T-helper 22 cell (primary cell): ENCODE measurements at places on chromosomes 1 and 21.

DNA sequence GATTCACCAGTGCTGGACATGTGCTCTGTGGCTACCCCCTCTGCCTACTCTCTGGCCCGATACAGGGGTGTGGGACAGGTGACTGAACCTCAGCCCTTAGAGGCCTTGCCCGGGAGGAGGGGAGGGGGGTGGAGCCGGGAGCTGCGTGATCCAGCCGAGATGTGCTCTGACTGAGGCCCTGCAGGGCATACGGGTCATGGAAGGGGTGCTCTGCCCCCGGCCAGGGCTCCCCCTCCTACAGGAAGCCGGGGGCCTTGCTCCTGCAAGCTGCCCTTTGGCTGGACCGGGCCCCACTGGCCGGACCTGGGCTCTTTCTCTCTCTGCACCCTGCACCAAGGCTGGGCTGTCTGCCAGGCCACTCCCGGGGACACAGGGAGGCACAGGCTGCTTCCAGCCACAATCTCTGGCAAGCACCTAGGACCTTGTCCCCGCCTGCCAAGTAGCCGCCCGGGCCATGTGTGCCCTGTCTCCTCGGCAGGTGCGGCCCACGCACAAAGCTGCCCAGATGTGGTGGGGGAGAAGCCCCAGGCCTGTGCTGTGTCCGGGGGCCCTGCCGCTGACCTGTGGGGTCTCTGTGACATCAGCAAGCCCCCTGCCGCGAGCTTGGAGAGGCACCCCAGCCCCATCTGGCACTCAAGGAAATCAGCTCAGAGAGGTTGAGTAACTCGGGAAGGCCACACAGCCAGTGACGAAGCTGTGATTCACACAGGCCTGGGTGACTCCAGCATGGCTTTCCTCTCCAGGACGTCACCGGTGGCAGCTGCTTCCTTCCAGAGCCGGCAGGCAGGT lies 1.5 kb downstream of the SCNN1D start:
- DNase-seq = no peak

DNA sequence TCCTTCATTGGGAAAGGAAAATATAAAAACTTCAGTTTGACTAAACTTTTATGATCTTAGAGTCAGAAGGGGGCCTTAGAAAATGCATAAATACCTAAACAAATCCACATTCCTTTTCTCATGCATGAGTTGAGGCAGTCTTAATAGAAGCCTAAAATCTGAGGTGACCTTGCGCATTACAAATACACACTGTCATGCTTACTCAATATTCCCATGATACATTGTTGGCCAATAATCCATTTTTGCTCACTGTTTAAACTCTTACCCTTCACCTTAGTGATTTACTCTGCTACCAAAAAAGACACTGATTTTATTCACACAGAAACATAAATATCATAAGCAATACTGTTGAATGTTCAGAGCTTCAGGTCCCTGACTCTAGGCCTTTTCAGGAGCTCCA lies 19.1 kb upstream of the TMCO1 start:
- DNase-seq = no peak

GRCh38 chr1:80925130-80925805 lies 875.5 kb upstream of the ADGRL2 start:
- no peak for DNase-seq

- DNase-seq = no peak
Observed at GRCh38 chr1:113905435-113905861, 322 bp downstream of the DCLRE1B start.

- peak; percentile 60 for DNase-seq
Observed at GRCh38 chr1:145425436-145426029, at the start of gene NBPF20. NBPF20 (minus strand) TSS chr1:145425603; CDS start chr1:145405272, 20,331 bp downstream.

DNA sequence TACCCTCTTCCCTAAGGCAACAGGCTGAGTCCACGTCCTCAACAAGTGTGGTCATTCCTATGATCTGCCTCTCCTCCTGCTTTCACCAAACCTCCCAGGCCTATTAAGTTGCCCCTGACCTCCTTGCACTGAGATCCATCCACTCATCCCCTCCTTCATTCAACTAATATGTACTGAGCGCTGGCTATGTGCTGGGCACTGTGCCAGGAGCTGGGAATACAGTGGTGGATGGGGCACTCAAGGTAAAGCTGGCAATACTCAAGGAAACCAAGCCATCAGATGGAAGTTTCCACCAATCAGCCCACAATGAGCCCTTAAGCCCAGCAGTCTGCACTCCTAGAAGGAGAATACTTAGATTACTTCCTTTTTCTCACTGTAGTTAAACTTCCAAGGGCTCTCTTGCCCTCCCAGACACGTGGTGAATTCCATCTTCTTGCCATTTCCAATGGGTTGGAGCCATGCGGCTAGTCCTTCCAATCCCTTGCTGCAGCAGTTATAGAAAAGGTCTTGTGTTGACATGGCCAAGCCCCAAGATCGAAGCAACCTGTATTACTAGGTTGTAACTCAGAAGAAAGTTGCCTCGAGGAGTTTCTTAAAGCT lies 279.9 kb upstream of the RUNX1 start:
- DNase-seq = no peak

DNA sequence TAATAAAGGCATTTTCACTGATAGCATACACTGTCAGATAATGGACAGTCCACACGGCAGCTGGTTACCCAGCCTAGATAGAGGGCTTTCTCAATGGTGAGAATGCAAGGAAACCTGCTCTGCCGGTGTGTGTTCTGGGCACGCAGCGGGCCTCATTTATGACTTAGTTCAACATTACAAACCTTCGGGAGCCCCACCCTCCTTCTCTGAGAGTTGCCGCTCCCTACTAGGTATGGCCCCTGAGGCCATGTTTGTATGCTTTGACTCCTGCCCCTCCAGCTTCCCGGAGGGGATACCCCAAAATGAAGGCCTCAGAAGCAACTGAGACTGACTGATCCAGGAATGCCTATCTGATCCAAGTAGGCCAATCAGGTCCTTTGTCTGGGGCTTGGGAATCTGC lies 17.2 kb upstream of the FABP3 start:
- DNase-seq = no peak

GRCh38 chr21:40472013-40472412 lies 374.9 kb downstream of the DSCAM start:
- no peak for DNase-seq

GRCh38 chr1:179175011-179175841 lies 54.3 kb downstream of the ABL2 start:
- no peak for DNase-seq

- no peak for DNase-seq
Observed at GRCh38 chr1:30345491-30346130, 377.8 kb downstream of the MATN1 start.
